ENCODE measurements at places on chromosomes 2 and 18. TPM values are rescaled to one million over a fixed set of nuclear protein-coding genes. Genes with fewer than 3 reads are reported as not detected.

- no peaks in the 10 kb centered on the region for H3K36me3 ChIP-seq
- no peak overlapping the region for H3K4me3 ChIP-seq
- H3K4me1 ChIP-seq = peaks cover 46% of the 10 kb centered on the region
- H3K27me3 ChIP-seq = no peaks in the 10 kb centered on the region
These were observed 56.7 kb downstream of the HNRNPLL start for GRCh38 chr2:38546064-38546463.

- no peaks in the 10 kb centered on the region for H3K4me1 ChIP-seq
- no peak overlapping the region for H3K27ac ChIP-seq
- no peaks in the 10 kb centered on the region for H3K27me3 ChIP-seq
- no peak overlapping the region for H3K4me3 ChIP-seq
These were observed 40.0 kb upstream of the PUM2 start for GRCh38 chr2:20390524-20391123.

Gene ZBTB7C
- total RNA-seq = 0.39 TPM

GRCh38 chr2:209988010-209988409 is 14.4 kb upstream of the RPE start:
- no peak for DNase-seq
- H3K27ac ChIP-seq = no peak overlapping the region
- H3K4me1 ChIP-seq = no peaks in the 10 kb centered on the region
- H3K4me3 ChIP-seq = no peak overlapping the region
- H3K36me3 ChIP-seq = no peaks in the 10 kb centered on the region

GRCh38 chr2:8678731-8679566 is 2.9 kb upstream of the ID2 start:
- peak overlapping the region; percentile 78 for H3K4me3 ChIP-seq
- H3K27ac ChIP-seq = peak overlapping the region; percentile 99
- H3K4me1 ChIP-seq = peaks cover 47% of the 10 kb centered on the region

DNA sequence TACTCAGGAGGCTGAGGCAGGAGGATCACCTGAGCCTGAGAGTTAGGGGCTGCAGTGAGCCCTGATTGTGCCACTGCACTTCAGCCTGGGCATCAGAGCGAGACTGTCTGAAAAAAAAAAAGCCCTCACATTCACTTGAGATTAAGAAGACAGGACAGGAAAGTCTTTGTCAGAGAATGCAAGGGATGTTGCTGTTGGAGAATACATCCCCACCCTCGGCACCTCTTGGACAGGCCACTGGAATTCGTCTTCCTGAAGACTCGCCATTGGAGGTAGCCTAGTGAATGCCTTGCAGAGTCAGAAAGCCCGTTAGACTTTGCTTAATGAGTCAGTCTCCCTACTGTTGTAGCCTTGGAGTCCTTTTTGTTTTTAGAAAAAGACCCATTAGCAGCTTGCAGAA is 205.6 kb downstream of the FAM210A start:
- H3K36me3 ChIP-seq = peaks cover 7% of the 10 kb centered on the region
- no peaks in the 10 kb centered on the region for H3K27me3 ChIP-seq
- DNase-seq = no peak

- no peaks in the 10 kb centered on the region for H3K27me3 ChIP-seq
- H3K36me3 ChIP-seq = no peaks in the 10 kb centered on the region
- H3K27ac ChIP-seq = no peak overlapping the region
- no peak overlapping the region for H3K4me3 ChIP-seq
- H3K4me1 ChIP-seq = no peaks in the 10 kb centered on the region
- DNase-seq = no peak
These were observed 346.7 kb upstream of the LRATD1 start for GRCh38 chr2:14285812-14286211.

DNA sequence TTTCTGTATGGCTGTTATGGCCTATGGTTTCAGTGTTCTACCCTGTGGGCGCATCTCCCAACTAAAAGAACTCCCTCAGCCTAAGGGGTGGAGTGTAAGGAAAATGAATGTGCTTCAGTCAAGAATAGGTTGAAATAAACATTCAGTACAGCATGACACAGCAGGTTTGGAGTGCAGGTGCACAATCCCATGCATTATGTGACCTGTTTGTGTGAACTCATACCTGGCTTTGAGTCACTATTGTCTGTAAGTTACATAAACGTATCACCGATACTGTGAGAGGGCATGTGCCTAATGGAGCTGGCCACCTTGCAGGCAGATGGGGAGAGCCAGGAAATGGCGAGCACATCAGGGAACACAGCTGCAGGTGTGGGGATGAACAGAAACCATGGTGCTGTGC is 216.0 kb downstream of the DSEL start:
- H3K27me3 ChIP-seq = no peaks in the 10 kb centered on the region
- no peak overlapping the region for H3K27ac ChIP-seq
- peaks cover 16% of the 10 kb centered on the region for H3K36me3 ChIP-seq
- peak; percentile 17 for DNase-seq
- no peaks in the 10 kb centered on the region for H3K4me1 ChIP-seq

DNA sequence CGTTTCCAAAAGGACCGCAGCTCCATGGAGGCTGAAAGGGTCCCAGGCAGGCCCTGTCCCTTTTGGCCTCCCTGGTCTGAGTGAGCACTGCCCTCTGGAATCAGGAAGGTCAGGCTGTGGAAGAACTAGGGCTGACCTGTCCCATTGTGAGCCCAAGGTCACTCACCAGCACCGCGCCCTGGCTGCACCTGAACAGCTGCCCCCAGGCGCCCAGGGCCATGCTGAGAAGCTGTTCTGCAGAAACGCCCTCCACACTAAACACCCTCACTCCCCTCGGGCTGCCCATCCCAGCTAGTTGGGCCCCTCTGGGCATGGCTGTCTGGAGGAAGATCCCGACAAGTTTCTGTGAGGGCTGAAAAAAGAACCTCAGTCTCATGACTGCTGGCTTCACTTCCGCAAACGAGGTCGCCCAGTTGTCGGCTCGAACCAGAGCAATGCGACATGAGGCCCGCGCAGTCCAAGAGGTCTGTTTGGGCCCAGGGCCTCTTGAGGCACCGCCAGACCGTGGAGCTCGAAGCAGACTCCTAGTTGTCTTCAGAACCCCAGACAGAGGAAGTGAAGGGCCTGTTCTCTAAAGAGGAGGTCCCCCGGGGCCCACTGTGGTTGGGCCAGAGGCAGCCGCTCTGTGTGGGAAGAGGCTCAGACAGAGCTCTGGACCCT is 64.4 kb downstream of the INPP5D start:
- DNase-seq = no peak
- no peaks in the 10 kb centered on the region for H3K36me3 ChIP-seq
- H3K4me1 ChIP-seq = peaks cover 11% of the 10 kb centered on the region
- no peak overlapping the region for H3K4me3 ChIP-seq
- H3K27ac ChIP-seq = no peak overlapping the region

Gene GAREM1
- 7.4 TPM for total RNA-seq

Gene CFC1B
- not detected for total RNA-seq

DNA sequence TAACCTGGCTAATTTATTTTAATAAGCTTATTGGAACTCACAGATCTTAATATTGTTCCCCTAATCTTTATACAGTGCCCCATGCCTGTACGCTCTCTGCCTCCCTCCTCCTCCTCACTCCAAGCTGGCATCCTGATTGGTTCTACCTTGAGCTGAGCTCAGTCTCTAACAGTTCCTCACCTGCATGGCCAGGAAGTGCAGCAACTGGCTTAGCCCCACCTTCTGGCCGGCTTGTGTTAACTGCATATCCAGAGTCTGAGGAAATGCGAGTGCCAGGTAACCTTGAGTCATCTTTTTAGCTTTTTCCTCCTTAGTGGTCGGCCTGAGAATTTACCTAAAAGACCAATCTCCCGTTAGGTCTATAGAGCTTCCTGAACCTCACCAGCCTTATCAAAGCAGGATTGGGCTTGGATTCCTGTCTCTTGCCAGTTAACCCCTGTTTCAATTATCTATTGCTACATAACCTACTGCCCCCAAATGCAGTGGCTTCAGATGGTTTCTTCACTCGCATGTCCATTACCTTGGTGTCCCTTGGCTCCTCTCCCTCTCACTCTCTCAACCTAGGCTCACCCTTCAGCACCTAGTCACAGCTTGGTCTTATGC is 89.5 kb upstream of the STK39 start:
- H3K27me3 ChIP-seq = peaks cover 1% of the 10 kb centered on the region
- H3K4me3 ChIP-seq = no peak overlapping the region
- H3K4me1 ChIP-seq = peaks cover 18% of the 10 kb centered on the region

DNA sequence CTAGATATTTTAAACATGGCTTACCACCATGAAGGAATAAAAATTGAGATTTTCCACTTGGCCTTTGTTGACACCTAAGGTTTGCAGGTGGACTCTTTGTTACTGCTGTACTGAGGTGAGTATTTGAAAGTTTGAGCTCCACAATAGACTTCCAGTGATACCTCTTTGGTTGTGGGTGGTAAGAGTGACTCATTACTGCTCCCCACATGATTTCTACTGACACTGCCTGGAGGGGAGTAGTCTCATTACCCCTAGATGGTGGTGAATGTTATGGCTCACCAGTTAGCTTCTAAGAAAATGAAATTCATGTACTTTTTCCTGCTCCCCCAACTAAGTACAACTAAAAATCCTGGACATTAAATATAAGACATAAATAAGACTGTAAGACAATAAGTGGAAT is 1183.1 kb upstream of the TMEFF2 start:
- H3K36me3 ChIP-seq = no peaks in the 10 kb centered on the region

GRCh38 chr2:102446936-102447335 is 24.0 kb downstream of the IL18RAP start:
- no peaks in the 10 kb centered on the region for H3K27me3 ChIP-seq
- no peak overlapping the region for H3K27ac ChIP-seq
- no peak overlapping the region for H3K4me3 ChIP-seq
- no peaks in the 10 kb centered on the region for H3K4me1 ChIP-seq
- H3K36me3 ChIP-seq = no peaks in the 10 kb centered on the region

GRCh38 chr18:12476955-12477354 is 69.2 kb downstream of the PRELID3A start:
- DNase-seq = no peak
- H3K27ac ChIP-seq = peak overlapping the region; percentile 53
- no peaks in the 10 kb centered on the region for H3K27me3 ChIP-seq
- no peaks in the 10 kb centered on the region for H3K36me3 ChIP-seq
- H3K4me1 ChIP-seq = peaks cover 21% of the 10 kb centered on the region

- H3K4me3 ChIP-seq = peak overlapping the region; percentile 91
- H3K27ac ChIP-seq = peak overlapping the region; percentile 75
- peaks cover 58% of the 10 kb centered on the region for H3K4me1 ChIP-seq
- H3K27me3 ChIP-seq = no peaks in the 10 kb centered on the region
- H3K36me3 ChIP-seq = peaks cover 4% of the 10 kb centered on the region
- DNase-seq = peak; percentile 39
These were observed 2.0 kb downstream of the PHLPP1 start for GRCh38 chr18:62717169-62717924.

Gene HOXD3
- total RNA-seq = not detected

GRCh38 chr18:4441098-4441497 is 14.0 kb downstream of the DLGAP1 start:
- DNase-seq = no peak
- peaks cover 35% of the 10 kb centered on the region for H3K4me1 ChIP-seq
- peak overlapping the region; percentile 7 for H3K27ac ChIP-seq
- H3K36me3 ChIP-seq = peaks cover 6% of the 10 kb centered on the region
- no peak overlapping the region for H3K4me3 ChIP-seq

Gene OR6B2
- total RNA-seq = not detected

GRCh38 chr18:35223797-35224196 is 17.0 kb upstream of the ZNF397 start:
- H3K27me3 ChIP-seq = no peaks in the 10 kb centered on the region
- no peak overlapping the region for H3K4me3 ChIP-seq
- no peaks in the 10 kb centered on the region for H3K36me3 ChIP-seq

DNA sequence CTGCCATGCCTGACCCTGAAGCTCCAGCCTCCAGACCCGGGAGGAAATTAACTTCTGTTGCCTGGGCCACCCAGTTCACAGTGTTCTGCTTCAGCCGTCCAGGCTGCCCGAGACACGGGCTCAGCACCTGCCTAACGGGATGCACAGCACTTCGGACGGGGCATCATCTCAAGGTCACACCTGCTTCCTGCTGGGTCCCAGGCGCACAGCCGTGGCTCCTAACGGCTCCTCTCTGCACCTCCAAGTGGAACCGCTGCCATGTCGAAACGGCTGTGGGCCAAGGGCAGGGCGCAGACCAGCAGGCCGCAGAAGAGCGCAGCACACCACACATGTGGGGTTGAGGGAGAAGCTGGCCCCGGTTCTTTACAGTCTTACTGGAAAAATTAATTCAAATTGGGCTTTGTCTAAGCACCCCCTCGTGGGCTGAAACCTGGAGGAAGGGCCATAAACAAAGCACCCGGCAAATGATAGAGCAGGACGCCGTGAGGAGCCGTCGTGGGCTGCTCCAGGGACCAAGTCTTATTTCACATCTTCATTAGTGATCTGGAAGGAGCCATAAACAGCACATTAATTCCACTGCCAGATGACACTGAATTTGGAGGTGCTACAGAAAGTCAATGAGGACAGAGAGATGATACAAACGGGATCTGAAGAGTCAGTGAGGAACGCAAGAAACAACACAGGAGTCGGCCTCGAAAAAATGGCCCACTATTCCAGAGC is 59.6 kb downstream of the EIPR1 start:
- H3K4me1 ChIP-seq = peaks cover 23% of the 10 kb centered on the region
- H3K4me3 ChIP-seq = no peak overlapping the region
- H3K27ac ChIP-seq = no peak overlapping the region
- H3K27me3 ChIP-seq = no peaks in the 10 kb centered on the region
- no peak for DNase-seq
- peaks cover 18% of the 10 kb centered on the region for H3K36me3 ChIP-seq

GRCh38 chr18:57576316-57576715 is 10.2 kb downstream of the FECH start:
- no peak for DNase-seq
- no peak overlapping the region for H3K27ac ChIP-seq
- peaks cover under 1% of the 10 kb centered on the region for H3K4me1 ChIP-seq
- H3K27me3 ChIP-seq = no peaks in the 10 kb centered on the region
- peaks cover 14% of the 10 kb centered on the region for H3K36me3 ChIP-seq

DNA sequence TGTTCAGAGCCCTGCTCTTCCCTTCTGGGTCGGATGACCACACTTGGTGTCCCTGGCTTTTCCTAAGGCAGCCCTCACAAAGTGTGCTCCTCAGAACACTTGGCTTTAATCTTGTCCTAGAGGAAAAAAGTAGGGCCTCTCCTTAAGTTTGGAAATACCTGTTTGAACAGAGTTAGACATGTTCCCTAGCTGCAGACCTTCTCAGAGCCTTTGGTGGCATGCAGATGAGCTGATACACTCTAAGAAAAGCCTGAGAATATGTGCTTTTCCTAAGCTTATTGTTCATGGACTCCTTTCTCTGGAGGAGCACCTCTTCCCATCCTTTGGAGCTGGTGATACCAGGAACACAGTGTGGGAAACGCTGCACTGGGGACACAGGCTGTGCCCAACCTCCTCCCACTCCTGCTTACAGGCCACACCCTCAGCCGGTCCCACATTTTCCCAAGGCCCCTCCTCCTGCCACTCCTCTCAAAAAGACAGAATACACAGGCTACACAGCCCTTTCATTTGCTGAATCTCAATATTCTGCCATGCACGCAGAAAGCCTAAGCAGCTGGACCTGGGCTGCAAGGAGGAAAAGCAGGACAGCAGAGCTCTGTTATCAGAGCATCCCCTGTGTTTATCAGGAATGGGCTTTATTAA is 443.6 kb downstream of the NBAS start:
- no peak overlapping the region for H3K4me3 ChIP-seq
- peaks cover 2% of the 10 kb centered on the region for H3K27me3 ChIP-seq
- no peak overlapping the region for H3K27ac ChIP-seq
- DNase-seq = no peak
- peaks cover 22% of the 10 kb centered on the region for H3K36me3 ChIP-seq

Gene WDSUB1
- 8.5 TPM for total RNA-seq

- H3K27ac ChIP-seq = no peak overlapping the region
- no peaks in the 10 kb centered on the region for H3K27me3 ChIP-seq
- no peaks in the 10 kb centered on the region for H3K4me1 ChIP-seq
- no peak for DNase-seq
These were observed 83.0 kb upstream of the LTBP1 start for GRCh38 chr2:32863803-32864202.

Gene CD8B2
- not detected for total RNA-seq

- no peaks in the 10 kb centered on the region for H3K27me3 ChIP-seq
- H3K4me1 ChIP-seq = no peaks in the 10 kb centered on the region
- H3K36me3 ChIP-seq = peaks cover 3% of the 10 kb centered on the region
- H3K27ac ChIP-seq = no peak overlapping the region
- no peak for DNase-seq
These were observed 84.3 kb downstream of the NEB start for GRCh38 chr2:151649966-151650365.
